ENCODE measurements at places on chromosomes 5 and 9.

GRCh38 chr9:93010056-93010455 is 48.4 kb upstream of the SUSD3 start:
- no peak for DNase-seq

DNA sequence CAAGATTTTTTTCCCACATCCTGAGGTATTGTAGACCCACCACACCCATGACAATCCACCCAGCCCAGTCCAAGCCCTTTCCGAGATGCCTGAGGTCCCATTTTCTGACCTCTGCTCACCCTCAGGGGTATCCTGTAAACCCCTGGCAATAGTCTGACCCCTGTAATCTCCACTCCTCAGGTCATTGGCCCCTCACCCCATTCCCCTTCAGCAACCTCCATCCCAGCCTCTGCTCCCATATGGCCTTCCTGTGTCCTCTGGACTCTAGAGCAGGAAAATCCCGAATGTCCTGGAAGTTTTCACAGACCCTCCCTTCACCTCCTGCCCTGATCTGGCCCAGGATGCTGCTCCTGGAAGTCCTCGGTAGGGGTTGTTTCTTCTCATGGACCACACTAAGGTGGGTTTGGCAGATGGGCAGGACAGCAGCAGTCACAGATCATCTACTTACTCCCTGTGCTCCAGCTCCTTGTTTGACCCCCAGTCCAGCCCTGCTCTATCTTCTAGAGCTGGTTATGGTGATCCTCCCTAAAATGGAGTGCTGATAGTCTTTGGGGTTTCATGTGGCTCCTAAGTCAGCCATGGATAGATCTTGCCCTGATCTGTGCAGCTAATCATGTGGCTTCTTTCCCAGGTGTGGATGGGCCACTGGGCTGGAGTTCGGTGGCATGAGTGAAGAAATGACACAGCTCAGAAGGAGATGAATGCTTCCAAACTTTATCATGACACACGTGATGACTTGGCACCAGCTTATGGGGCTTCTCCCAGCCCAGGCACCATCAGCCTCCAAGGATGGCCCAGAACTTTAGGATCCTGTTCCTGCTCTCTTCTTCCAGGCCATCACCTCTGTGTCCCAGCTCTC is 12.0 kb upstream of the ACSL6 start:
- DNase-seq: no peak

- peak; percentile 29 for DNase-seq
These were observed 143.0 kb downstream of the SMARCA2 start for GRCh38 chr9:2158111-2158610.

DNA sequence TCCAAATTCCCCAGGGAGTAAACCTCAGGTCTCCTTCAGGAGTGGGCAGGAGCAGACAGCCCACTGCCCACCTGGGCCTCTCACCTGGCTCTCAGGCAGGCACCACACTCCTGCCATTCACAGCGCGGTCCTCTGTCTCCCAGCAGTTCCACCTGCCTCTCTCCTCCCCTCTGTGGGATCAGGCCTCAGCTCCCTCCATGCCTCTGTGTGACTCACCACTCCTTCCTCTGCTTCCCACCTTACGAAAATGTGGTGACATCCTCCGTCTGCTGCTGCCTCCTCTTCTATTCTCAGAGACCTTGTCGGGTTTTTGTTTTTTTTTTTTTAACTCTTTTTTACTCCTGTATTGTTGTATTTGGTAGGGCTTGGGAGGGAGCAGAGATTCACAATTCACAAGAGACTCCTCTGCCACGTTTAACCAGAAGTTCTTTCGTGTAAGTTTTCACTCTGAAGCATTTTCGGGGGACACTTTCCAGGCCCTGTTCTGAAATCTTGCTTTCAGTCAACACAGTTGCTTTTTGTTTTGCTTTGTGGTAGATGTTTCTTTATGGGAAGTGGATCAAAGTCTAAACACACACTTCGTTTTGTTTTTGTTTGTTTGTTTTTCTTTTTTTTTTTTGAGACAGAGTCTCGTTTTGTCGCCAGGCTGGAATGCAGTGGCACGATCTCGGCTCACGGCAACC is 21.1 kb upstream of the CDKN2AIPNL start:
- no peak for DNase-seq

All from HS-5 (cell line).